CD4-positive, alpha-beta T cell (primary cell): ENCODE measurements at places on chromosomes 2 and 18.

- no peak for DNase-seq
Observed at GRCh38 chr18:25674183-25674582, 322.2 kb upstream of the ZNF521 start.

DNA sequence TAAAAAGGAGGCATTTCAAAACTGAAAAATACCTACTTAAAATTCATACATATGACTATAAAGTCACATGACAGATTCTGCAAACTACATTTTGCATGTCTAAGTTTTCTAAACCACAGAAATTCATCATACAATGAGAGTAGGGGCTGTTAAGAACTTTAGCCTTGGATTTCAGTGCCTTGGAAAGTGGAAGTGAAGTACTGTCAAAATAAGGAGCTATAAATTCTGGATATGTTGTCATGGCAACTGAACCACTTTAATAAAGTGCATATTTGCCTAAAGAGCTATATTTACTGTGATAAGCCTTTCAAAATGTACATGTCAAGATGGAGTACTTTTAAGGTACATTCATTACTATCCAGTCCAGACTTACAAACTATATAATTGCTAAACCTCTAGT, 227.1 kb downstream of the RAB3GAP1 start:
- no peak for DNase-seq

- DNase-seq: no peak
Observed at GRCh38 chr2:23083966-23084365, 301.0 kb upstream of the KLHL29 start.

- DNase-seq: peak; percentile 24
Observed at GRCh38 chr2:147631294-147631693, 213.5 kb upstream of the ACVR2A start.

GRCh38 chr2:140269000-140269399, 1488.8 kb upstream of the NXPH2 start:
- no peak for DNase-seq
